NCI-H1417 treated with DMSO at 0.1 percent for 48 hours (cell line): ENCODE measurements at places on chromosomes 4 and X.

DNA sequence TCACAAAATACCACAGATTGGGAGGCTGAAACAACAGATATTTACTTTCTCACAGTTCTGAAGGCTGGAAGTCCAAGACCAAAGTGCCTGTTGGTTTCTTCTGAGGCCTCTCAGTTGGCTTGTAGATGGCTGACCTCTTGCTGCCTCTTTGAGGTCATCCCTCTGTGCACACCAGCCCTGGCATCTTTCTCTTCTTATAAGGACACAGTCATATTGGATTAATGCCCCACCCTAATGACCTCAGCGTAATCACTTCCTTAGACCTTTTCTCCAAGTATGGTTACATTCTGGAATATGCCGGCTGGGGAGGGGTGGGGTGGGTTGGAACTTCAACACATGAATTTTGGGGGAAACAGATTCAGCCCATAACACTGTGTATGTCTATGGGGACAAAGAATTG lies 116.2 kb upstream of the LNX1 start:
- no peak for DNase-seq

- no peak for DNase-seq
Observed at GRCh38 chr4:47499700-47500099, 14.6 kb downstream of the ATP10D start.

GRCh38 chrX:153494541-153495361 lies at the start of gene BGN:
BGN (plus strand) TSS chrX:153494980; CDS start chrX:153504632, 9,652 bp downstream.
- no peak for DNase-seq

DNA sequence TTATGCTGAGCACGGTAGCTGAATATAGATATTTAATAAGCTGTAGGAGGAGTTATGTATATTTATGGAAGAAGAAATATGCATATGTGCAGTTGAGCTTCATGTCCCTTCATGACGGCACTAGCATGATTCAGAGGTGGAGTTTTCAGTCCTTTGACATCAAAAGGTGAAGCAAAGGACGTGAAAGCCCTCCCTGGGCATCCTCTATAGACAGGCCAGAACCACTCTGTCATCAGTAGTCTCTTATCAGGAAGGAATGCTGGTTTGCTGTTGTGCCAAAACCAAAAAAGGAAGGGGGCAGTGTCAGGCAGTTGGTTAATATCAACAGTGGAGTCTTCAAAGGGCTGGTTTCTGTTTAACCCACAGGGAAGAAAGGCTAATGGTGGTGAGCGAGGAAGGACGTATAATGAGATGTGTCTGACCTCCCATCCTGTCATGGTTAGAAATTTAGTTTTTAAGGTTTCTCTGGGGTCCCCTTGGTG lies 23.5 kb upstream of the IL2 start:
- no peak for DNase-seq

- DNase-seq: no peak
Observed at GRCh38 chr4:133982533-133983224, 218.9 kb downstream of the PABPC4L start.

- no peak for DNase-seq
Observed at GRCh38 chr4:125620066-125620860, 305.5 kb downstream of the FAT4 start.

DNA sequence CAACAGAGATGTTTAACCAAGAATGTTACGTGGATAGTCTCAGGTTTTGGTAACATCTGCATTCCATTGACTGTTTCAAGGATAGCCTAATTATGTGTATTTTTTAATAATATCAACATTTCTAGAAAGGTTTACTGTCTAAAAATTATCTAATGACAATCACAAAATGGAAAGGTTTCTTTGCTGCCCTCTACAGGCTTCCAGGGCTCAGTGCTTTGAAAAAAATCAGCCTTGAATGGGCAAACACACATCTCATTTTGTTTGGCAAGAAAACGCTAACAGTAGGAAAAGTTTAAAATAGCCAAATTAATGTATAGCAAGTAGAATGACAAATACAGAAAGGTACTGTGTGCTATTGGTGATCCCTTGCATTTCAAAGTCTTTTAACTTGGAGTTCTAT lies 223.4 kb upstream of the PRPS2 start:
- DNase-seq: no peak

DNA sequence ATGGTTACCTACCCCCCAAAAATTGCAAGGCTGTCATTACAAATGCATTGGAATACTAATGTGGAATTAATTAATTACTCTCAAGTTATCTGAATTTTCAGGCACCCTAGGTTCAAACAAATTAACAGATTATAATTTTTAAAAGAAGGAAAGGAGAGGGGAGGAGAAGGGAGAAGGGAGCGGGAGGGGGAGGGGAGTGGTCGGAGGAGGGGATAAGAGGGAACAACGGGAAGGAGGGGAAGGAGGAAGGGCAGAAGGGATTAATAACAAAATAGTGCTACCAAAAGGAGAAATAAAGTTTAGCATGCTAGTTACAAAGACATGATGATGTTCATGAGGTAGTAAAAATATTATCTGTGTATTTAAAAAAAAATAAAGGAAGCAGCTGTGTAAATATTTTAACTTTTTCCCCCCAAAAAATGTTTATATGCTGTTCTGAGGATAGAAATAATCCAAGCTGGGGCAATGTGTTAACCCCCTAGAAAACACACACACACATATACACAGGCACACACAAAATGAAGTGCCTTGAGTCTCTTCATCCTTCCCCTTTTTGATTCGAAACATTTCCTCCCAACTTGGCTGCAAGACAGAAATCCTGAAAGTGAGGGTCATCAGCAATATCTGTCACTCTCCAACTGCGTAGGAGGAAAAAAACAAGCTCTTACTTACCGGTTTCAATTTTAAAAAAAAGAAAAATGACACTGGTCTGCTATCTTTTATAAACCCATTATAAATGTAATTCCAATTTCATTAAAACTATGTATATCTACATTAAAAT lies 58.8 kb downstream of the PPP3CA start:
- DNase-seq: no peak

GRCh38 chrX:118595501-118596042 lies 100.0 kb downstream of the DOCK11 start:
- no peak for DNase-seq

DNA sequence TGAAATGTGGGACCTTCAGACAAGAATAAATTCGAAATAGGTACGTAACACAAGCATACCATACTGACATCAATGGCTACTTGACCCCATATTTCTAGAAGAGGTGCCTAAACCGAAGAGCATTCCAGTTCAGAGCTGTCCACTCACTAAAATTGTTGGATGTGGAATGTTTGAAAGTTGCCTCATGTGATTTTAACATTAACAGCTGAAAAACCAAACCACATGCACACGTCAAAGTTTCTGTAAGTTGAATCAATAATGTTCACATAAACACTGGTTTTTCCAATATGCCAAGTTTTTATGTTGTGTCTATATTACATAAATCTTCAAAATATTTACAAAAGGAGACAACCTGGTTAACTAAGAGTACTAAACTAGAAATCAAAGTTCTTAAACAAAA lies 3.5 kb downstream of the UBE2D3 start:
- DNase-seq: no peak

DNA sequence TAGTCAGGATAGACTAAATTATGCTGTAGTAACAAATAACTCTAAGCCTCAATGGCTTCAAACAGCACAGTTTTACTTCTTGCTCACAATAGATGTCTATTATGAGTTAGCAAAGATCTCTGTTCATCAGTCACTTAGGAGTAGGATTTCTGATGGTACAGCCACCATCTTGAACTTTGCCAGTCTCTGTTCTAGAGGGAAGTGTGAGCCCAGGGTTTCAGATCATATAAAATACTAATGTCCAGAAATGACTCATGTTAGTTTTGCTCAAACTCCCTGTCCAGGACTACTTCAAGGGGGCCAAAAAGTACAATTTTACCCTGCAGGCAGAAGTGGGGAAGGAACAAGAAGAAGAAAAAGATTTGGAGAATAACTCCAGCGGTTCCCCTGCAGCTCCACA lies 77.1 kb upstream of the LSM6 start:
- DNase-seq: no peak

DNA sequence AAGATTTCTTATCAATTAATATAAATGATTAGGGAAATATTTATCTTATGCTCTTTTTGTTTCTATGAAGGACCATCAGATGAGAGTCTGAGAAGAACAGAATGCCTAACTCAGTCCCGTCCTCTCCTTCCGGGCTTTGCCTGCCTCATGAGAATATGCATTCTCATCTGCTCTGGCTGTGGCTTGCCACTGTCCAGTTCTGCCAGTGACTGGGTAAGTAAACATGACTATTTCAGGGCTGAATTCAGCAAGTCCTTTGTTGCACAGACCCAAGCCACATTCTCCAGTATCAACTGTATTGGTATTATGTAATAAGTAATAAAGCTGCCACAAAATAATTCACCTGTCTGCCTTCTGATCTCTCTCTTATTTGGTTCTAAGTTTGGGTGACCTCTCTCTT lies 110.7 kb downstream of the WDFY3 start:
- DNase-seq: no peak

DNA sequence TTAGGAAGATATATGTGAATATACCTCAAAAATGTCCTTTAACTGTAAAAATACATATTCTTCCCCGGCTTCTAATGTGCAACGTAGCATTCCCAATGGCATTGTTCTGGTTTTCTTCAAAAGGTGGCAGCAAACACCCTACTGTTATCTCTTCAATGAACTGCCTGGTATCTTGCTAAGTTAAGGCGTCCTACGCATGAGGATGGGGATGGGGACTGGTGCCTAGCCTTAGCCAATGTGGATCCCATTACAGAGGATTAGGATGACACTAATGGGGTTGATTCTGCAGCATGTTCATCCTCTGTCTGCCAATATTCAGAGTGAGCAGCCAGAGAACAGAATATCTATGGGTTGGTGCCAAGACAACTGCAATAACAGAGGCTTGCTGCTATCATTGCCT lies 334.9 kb upstream of the ADGRL3 start:
- no peak for DNase-seq

DNA sequence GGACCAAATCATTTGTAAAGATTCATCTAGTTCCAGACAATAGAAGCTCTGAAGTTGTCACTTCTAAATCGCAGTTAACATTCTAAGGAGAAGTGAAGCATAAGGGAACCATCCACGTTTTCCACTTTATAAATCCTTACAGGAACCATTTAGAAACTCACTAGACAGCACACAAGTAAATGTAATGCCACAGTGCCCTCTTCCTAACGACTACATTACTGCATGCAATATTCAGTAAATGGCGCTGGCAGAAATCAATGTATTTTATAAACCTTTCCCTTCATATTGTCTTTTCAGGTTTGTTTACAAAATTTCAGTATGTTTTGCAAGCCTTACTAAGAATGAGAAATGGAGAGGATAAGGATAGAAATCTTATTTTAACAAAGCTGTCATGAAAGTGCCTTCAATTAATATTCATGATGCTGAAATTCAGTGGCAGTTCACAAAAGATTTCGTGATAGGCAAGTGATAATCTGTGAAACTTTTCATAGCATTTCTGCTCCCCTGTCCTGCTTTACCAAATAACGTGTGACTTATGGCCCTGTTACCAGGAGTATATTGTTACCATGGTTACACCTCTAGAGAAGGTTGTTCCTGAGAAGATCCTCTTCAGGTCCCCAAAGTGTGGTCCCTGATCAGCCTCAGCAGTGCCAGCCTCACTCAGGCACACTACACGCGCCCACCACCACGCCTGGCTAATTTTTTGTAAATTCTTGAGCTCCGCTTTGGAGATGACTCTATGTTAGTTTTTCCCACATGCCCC lies 54.2 kb downstream of the TMA16 start:
- peak; percentile 34 for DNase-seq

DNA sequence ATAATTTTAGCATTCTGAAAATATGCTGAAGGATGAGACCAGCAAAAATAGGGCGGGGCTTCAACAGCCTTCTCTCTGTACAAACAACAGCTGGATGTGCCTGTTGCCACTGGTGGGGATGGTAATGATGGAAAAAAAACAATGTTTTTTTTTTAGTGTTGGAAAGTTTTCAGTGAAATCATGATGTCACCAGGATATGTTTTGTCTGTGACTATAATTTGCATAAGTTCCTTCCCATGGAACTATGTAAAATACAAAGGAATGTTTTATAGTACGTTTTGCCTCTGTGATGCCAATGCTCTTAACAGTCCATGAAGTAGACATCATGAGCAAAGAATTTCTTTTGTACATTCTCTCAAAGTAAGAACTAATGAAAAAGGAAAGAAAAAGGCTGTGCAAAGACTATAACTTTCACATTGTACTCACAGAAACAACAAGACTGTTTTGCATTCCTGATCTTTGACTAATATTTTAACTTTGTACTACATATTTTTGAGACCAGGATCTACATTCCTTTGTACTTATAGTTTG lies 589.7 kb downstream of the SPRY1 start:
- no peak for DNase-seq

- DNase-seq: no peak
Observed at GRCh38 chr4:6606465-6607235, 31.7 kb downstream of the MAN2B2 start.

DNA sequence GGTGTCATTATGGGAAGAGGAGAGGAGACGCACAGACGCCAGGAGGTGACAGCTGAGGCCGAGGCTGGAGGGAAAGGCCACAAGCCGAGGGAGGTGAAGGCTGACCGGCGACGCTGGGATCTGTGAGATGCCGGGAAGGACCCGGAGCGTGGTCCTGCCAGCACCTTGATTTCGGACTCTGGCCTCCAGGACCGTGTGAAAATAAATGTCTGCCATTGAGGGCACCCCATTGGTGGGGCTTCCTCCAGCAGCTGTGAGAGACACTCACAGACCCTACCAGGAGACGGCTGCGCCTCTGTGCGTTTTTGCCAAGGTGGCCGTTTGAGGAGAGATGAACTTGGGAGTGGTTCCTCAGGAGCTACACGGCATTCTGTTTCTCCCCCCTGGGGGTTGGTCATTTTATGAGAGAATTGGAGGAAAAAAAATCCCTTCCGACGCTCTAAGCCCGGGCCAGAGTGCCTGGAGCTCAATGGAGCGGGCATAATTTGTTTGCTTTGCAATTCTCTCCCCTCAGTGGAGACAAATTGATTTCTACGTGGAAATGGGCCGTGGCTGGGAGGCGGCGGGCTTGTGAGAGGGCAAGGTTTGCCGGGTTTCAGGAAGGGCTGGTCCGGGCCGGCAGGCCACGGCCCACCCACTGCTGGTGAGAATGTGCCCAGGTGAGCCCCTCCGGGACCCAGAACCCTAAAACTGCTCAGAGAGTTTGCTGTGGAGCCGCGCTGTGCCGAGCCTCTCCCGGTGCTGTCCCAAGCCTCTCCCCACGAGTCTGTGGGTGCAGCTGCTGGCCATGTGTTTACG lies 53.9 kb downstream of the CPZ start:
- no peak for DNase-seq

GRCh38 chr4:100816436-100817045 lies 298.7 kb upstream of the EMCN start:
- no peak for DNase-seq

GRCh38 chr4:4651811-4652755 lies 110.2 kb upstream of the STX18 start:
- no peak for DNase-seq

GRCh38 chr4:165724786-165725185 lies 148.3 kb upstream of the TLL1 start:
- no peak for DNase-seq

GRCh38 chr4:144985531-144985930 lies 112.5 kb downstream of the ANAPC10 start:
- no peak for DNase-seq

GRCh38 chr4:37615720-37616063 lies 70.5 kb downstream of the RELL1 start:
- no peak for DNase-seq

GRCh38 chr4:22686141-22686540 lies 6.6 kb upstream of the GBA3 start:
- DNase-seq: peak; percentile 40
